Stimulated activated CD4-positive, alpha-beta T cell treated with anti-CD3 and anti-CD28 coated beads, Interleukin-4, amount 100 ng/mL, for 24 hours (primary cell): ENCODE measurements at places on chromosomes 7 and 10.

DNA sequence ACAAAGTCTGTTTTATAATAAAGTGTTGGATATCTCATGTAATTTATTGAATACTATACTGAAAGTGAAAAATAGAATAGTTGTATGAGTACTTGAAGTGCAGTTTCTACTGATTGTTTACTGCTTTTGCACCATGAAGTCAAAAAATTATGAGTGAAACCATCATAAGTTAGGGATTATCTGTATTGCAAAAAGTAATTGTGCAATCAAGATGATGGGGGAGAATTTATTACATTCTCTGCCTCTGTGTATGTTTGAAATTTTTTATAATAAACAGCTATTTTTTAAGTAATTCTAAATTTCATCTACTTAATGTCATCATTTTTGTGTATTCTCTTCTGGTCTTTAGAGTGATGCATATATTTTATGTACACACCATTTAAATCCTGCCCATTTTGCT lies 47.2 kb upstream of the TMEM273 start:
- no peak for DNase-seq

- no peak for DNase-seq
Observed at GRCh38 chr7:31500656-31501055, 13.2 kb upstream of the ITPRID1 start.

- DNase-seq = no peak
Observed at GRCh38 chr10:7161484-7162250, 249.2 kb downstream of the SFMBT2 start.

DNA sequence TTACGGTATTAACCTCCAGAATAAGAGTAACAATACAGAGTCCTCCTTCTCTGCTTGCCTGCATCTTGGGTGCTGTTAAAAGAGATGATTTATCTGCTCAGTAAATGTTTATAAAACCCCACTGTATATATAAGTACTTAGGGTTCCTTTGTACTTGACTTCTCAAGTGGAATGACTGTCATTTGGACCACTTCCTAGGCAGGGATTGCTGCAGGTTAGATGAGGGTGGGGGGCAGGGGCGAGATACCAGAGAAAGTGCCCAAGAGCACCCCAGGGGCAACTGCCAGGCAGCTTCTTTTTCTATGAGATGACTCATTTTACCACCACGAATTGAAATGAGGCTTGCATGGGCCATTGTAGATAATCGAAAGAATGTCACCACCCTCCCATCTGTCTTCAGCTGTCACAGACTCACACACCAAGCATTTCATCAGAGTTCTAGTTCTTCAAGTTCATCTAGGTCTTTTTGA lies 421.9 kb upstream of the GALNT17 start:
- DNase-seq = no peak

DNA sequence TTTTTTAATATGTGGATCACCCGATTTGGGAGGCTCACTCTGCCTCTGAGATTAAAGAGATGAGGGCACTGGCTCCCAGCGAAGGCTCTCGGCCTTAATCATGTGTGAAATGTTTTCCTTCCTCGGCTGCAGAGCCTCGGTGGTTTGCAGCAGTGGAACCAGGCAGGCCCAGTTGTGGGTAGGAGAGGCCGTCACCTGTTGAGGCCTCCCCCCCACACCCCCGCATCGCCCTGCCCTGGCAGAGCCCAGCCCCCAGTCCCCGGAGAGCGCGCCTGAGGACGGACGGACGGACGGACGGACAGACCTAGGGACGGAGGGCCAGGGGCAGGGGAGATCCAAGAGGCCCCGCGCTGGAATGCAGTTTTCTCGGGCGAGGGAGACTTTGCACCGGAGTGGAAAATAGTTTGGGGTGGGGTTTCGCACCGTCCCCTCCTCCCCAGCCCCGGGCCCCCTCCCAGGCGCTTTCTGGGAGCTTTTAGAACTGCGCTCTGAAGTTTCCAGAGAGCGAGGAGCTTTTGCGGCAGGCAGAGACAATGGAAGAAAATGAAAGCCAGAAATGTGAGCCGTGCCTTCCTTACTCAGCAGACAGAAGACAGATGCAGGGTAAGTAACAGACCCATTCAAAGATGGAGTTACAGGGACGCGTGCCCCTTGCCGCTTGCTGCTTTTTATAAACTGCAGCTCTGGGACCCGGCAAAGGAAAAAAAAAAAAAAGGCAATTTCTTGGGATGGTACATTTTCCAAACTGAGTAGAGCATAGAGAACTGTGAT lies at the start of gene KIAA1217:
KIAA1217 (plus strand) TSS at position 478 of the 771 bp plus-strand sequence; CDS start at position 534, 56 bp downstream.
- no peak for DNase-seq
